ENCODE measurements at places on chromosomes 11 and 22.
A peak's percentile ranks its signal among the peaks of the same experiment; 100 is the strongest.

DNA sequence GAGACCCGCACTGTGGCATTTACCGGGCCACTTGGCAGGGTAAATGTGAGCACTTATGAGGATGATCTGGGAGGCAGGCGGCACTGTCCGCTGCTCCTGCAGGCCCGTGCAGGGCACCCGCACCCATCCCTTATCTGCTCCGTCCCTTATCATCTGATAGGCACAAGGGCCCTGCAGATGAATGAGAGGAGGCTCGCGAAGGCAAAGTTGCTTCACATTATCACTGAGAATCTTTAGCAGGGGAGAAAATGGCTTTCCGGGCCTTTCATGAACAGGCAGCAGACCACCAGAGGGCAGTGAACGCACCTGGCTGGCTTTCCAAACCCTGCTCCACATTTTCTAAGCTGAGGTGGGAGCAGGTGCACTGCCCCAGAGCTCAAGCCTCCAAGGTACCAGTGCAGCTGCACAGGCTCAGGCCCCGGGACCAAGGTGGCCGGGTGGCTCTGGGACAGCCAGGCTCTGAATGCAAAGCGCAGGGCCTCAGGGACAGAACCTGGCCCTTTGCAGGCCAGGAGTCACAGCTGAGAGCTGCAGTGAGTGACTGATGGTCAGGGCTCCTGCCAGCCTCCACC lies 165.6 kb downstream of the SHANK2 start:
- DNase-seq = no peak

DNA sequence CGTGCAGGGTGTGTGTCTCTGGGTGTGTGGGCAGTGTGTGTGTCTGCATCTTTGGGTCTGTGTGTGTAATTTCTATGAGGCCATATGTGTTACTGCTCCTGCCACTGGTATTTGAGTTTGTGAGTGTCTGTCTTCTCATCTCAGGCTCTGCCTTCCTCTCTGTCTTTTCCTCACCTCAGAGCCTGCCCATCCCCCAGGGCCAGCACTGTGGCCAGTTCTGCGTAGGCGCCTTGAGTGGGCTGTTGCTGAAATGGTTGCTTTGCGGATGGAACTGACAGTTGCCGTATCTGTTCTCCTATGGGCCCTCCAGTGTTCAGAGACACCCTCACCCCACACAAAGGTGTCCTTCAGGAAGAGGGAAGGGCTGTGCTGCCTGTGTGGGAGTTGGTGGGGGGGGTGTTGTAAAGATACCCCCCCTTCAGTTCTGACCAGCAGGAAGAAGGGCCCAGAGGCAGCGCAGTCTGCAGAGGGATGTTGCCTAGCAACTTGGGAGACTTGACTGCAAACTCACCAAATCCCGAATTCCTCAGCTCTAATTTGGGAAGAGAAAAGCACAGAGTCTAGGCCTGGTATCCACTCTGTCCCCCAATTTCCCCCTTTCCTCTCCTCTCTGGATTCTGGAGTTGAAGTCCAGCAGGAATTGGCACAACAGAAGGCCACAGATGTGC lies 2.0 kb upstream of the NRGN start:
- DNase-seq = no peak

DNA sequence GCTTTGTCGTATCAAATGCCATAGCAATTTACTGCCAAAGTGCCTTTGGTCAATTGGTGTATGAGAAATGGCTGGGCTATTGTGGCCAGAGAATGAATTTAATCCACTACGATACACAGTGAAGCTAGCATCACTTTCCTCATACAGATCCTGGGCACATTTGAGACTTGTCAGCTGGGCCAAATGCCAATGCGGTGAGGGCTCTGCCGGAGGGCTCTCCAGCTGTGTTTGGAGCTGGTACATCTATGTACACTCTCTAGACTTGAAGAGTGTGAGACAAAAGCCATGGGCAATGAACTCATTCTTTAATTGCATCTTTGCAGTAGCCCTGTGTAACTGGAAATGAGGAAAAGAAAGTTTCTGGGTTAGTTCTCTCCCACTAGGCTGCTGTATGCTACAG lies 1052.9 kb downstream of the NTM start:
- no peak for DNase-seq

DNA sequence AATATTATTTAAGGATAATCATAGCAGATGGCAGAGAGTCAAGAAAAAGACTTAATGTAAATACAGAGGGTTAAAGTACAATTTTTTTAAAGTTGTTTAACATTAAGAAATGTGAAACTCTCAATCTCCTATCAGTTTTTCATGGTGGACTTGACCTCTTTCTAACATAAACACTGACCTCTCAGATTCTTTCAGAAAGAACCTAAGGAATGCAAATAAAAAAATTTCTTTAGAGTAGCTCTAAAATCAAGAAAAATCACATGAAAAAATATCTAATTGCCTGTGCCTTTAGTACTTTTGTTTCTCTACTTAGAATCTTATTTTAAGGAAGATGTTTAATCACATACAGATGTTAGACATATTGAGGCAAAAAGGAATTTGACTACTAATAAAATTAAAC lies 12.9 kb downstream of the RNF141 start:
- no peak for DNase-seq

DNA sequence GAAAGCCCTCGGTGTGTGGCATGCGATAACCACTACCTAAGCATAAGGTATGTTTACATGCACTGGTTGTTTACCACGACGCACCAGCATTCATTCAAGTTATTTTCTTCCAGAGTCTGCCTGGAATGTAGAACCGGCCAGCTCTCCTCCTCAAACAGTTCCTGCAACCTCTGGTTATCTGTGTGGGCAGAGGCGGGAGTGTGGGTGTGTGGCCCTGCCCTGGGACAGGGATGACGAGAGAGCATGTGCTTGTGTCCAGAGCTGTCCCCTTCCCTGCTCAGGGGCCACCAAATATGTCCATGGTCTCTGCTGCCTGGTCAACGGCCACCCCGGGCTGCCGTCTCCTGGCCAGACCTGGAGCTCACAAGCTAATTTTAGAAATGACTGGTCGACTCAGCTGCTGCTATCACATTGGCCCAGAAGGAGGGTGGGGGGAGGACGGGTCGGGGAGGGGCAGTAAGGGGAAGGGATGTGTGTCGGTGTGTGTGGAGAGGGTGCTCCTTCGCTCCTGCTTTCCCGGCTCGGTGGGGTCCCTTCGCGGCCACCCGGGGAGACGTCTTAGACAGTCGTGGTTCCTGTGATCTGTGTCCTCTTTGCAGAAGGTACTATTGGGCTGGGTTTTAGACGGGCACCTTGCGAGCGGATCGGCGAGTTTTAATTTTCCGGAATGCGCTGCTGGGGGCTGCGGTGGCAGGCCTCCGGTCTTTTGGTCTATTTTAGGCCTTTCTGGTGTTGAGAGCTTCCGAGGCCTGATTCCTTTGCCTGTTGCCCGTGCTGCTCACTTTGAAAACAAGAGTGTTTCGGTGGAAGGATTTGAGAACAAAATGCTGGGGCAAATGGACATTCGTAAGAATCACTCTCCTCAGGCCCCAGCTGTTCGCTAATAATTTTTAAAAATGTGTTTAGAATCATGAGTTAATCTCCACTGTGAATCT lies at the start of gene MYO18B:
Gene MYO18B (plus strand): TSS at position 497 of the 935 bp plus-strand sequence. CDS start 18,905 bp downstream, outside the sequence.
- DNase-seq = no peak

GRCh38 chr22:41827671-41828070 lies 5.2 kb upstream of the SREBF2 start:
- no peak for DNase-seq

GRCh38 chr11:63573881-63574855 lies 11.0 kb upstream of the PLAAT2 start:
- no peak for DNase-seq

GRCh38 chr22:29623059-29623458 lies 19.6 kb downstream of the NF2 start:
- DNase-seq = no peak

- DNase-seq = no peak
Observed at GRCh38 chr11:86089659-86090058, 20.8 kb upstream of the PICALM start.

DNA sequence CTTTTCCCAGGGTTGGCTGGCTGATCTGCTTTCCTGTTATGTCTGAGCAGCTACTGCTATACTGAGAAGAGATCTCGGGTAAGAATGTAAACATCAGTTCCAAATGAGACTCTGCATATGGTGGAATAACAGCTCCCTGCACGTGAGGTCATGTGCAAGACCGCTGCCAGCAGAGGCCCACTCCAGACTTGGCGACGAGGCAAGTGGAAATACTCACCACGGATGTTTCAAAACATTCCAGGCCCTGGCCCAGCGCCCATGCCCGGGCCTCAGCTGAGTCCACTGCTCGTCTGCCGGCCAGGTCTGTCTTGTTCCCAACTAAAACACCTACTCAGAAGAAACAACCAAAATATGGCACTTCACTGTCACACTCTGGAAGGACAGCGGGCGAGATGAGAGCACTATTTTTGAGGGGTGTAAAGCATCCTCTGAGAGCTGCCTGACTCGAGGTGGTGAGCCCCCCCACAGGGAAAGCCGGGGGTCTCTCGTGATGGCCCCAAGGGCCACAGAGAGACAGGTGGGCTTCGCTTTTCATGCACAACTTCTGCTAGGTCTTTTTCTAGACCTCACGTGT lies 13.1 kb downstream of the IFT27 start:
- no peak for DNase-seq

DNA sequence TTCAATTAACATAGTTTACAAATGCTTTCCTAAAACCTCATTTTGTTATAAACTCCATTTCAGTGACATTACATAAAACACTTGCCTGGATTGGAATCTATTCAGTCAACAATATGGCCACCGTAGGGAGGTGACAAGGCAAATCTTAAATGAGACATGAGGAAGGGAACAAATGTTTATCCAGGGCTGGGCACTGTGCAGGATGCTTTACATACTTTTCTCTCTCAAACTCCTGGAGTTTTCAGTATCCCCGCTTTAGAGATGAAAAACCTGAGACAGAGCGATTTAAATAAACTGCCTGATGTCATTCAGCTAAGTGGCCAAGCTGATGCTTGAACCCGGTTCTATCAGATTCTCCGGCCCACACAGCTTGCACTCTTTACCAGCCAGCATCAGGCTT lies 259.9 kb downstream of the CADM1 start:
- no peak for DNase-seq

DNA sequence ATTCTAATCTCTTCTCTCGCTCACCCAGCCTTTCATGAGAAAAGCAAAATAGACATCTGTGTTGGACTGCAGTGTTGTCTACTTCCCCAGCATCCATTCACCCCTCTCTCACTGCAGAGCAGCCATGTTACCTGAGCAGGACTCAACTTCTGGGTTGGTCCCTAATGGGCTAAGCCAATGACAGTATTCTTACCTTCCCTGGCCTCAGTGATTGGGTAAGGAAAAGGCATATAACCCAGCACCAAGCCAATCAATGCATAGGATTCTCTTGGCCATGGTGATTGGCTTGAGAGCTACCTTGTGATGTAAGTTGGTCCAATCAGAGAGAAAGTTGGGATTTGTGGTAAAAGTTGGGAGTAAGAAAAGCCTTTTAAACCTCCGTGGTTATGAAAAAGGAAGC lies 99.8 kb upstream of the NECTIN1 start:
- DNase-seq = no peak

DNA sequence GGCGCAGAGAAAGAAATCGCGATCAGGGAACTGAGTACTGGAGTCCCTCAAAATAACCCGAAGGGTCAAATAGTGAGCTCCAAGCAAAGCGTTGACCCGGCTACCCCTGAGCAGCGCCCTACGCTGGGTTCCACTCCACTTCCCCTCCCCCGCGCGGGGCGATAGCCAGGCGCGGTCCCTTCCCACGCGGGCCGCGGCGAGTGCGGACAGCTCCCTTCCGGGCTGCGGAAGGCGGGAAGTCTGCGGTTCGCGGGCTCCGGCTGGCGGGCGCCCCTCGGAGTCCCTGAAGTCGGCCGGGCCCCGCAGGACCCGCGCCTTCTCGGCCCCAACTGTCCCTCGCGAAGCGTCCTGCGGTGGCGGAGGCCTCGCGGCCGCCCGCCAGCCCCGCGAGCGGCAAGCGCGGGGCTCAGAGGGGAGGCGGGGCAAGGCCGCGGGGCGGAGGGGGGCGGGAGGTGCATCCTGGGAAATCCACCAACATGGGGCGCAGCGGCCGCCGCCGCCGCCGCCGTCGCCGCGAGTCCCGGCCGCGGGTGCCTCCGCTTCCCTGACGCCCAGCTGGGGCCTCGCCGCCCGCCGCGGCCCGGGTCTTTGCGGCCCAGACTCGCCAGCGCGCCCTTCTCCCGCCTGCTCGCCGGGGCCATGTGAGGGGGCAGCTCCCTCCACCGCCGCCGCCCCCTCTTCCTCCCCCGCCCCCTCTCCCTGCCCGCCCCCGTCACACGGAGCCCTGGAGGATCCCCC lies at the start of gene QSER1:
Gene QSER1 (plus strand): TSS at position 457 of the 738 bp plus-strand sequence. CDS start 315 bp downstream, outside the sequence.
- peak; percentile 32 for DNase-seq

GRCh38 chr22:38191731-38192474 lies 9.9 kb upstream of the MAFF start:
- no peak for DNase-seq

DNA sequence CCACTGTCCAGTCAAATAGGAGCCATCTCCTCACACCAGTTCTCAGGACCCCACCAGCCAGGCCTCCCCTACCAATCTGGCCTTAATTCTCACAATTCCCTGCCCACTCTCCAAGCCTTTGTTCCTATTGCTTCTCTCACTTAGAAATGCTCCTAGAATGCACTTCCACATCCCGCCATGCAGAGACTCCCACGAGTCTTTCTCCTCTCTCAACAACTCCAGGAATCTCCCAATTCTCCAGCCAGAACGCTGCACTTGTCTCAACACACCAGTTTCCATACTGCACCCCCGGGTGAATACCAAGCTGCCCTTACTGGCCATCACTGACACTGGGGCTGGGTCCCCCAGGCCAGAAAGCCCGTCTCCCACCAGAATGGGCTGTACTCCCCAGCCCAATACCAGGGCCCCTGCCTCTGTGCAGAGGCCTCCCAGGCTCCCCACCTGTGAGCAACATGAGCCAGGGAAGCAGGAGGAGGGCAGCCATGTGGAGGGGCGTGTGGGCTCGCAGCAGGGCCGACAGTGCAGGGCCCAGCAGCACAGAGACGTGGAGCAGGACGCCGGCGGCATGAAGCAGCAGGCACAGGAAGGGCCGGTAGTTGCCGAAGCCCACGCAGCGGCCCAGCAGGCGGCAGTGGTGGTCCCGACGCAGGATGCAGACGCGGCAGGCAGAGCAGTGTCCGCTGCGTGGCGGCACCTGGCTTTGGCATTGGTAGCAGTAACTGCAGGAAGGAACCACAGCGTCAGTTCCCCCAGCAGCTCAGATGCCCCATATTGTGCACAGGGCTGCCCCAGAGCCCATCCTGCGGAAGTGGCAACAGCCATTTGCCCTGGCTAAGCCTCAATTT lies 2.4 kb downstream of the ZDHHC24 start:
- peak; percentile 25 for DNase-seq

DNA sequence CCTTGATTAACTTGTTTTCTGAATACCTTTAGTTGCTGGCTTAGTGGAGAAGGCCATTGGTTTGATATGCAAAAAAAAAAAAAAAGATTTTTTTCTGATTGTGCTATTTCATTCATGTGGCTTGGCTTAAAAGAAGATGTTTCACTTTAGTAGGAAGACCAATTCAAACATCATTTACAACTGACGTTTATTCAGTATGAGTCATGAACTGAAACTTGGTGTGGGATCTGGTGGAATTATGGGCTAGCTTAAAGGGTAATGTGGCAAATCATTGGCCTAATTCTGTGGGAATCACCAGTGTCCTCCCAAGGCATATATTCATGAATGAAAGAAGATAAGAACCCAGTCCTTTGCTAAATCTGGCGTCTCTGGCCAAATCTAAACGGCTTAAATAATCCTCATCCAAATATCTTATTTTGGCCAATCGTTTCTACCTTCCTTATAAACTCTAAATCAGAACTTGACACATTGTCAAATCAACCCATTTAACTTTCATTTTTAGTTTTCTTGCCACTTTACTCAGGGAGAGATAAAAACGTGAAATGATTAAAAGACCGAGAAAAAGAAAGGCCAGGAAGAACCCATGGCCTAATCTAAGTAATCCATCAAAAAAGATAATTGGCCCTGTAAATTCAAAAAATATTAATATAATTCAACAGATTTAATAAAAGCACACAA lies 77.0 kb downstream of the DDIAS start:
- no peak for DNase-seq

- no peak for DNase-seq
Observed at GRCh38 chr11:65645710-65646109, 7.8 kb downstream of the SIPA1 start.

Data from stimulated activated CD8-positive, alpha-beta memory T cell treated with anti-CD3 and anti-CD28 coated beads, Interleukin-15, amount 100 ng/mL, for 4 hours (primary cell).